ENCODE measurements at places on chromosomes 2 and 18. TPM values are rescaled to one million over a fixed set of nuclear protein-coding genes. Genes with fewer than 3 reads are reported as not detected.

DNA sequence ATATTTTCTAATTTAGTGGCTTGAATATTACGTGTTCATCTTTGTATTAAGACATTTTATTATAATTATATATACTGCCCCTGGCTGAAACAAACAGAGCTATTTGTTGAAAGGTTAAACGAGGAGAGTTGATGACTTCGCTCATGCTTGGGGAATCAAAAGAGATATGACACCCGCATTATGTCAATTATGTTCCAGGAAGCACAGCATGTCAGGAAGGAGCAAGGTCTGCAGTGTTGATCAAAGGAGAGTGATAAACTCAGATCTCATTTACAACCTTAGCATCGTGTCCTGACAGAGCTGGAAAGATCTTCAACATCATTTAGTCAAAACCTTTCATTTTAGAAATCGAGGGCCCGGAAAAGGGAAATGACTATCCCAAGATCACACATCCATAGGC is 510.1 kb downstream of the TDRD15 start:
- no peaks in the 10 kb centered on the region for H3K27me3 ChIP-seq
- no peak for DNase-seq
- H3K36me3 ChIP-seq: no peaks in the 10 kb centered on the region
- no peaks in the 10 kb centered on the region for H3K4me1 ChIP-seq
- no peak overlapping the region for H3K27ac ChIP-seq

Gene MATN3
- total RNA-seq: 0.83 TPM

Gene TDRD15
- not detected for total RNA-seq

GRCh38 chr18:10814336-10814735 is 288.5 kb downstream of the NAPG start:
- no peaks in the 10 kb centered on the region for H3K36me3 ChIP-seq
- H3K27ac ChIP-seq: no peak overlapping the region
- no peaks in the 10 kb centered on the region for H3K4me1 ChIP-seq

DNA sequence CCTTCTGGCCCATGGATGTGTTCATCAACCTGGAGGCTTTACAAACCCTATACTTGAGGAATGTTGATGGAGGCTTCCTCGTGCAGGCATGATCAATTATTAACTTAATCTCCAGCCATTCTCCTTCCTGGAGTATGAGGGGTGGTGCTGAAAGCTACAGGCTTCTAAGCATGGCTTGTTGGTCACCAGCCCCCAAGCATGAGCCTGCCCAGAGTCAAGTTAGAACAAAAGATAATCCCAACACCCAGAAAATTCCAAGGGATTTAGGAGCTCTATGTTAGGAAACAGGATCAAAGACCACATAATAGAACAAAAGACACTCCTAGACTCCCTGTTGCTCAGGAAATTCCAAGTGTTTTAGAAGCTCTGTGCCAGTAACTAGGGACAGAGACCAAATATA is 63.1 kb downstream of the FAM171B start:
- H3K4me3 ChIP-seq: no peak overlapping the region
- H3K36me3 ChIP-seq: no peaks in the 10 kb centered on the region
- H3K27ac ChIP-seq: no peak overlapping the region
- no peaks in the 10 kb centered on the region for H3K4me1 ChIP-seq
- no peaks in the 10 kb centered on the region for H3K27me3 ChIP-seq
- no peak for DNase-seq

DNA sequence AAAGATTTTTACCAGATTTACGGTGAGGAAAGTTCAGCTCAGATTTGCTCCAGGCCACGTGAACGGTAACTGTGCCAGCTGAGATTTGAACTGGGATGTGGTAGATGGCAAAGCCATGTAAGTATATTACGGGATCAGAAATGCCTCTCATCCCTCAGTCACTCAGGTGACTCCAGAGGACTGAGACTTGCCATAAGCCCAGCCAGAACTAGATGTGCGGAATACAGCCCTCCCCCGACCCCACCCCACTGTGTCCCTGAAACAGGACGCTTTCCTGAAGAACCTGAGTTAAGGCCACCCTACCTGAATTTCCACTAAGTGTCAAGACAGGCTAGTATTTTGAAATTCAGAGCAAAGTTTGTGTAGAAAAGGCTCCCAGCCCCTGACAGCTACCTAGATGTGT is 1.3 kb upstream of the FHL2 start:
- no peak overlapping the region for H3K27ac ChIP-seq
- H3K4me3 ChIP-seq: peak overlapping the region; percentile 87
- H3K27me3 ChIP-seq: no peaks in the 10 kb centered on the region
- peaks cover 8% of the 10 kb centered on the region for H3K36me3 ChIP-seq

GRCh38 chr2:94872676-94873361 is 1.6 kb downstream of the TEKT4 start:
- no peaks in the 10 kb centered on the region for H3K36me3 ChIP-seq
- DNase-seq: no peak
- peaks cover 21% of the 10 kb centered on the region for H3K27me3 ChIP-seq
- no peaks in the 10 kb centered on the region for H3K4me1 ChIP-seq
- H3K27ac ChIP-seq: no peak overlapping the region

- peaks cover 60% of the 10 kb centered on the region for H3K36me3 ChIP-seq
- H3K4me1 ChIP-seq: peaks cover 12% of the 10 kb centered on the region
- H3K27me3 ChIP-seq: no peaks in the 10 kb centered on the region
Measured at GRCh38 chr2:65232636-65233035, 5.0 kb downstream of the ACTR2 start.

DNA sequence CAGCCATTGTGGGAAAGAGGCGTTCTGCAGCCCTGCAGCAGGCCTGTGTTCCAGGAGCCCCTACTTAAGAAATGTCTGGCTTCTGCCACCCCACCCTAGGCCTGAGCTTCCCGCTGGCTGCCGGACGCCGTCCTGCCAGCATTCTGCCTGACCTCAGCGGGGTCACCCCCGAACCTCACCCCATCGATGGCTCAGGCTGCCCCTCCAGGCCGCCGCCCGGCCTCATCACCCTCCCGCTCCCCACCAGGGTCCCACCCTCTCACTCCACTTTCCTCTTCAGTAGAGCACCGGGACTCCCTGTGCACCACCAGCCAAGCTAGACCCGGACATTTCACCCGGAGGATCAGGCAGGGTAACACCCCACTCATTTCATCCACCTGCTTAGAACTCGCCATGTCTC is 73.6 kb upstream of the SALL3 start:
- no peaks in the 10 kb centered on the region for H3K27me3 ChIP-seq
- H3K36me3 ChIP-seq: peaks cover 6% of the 10 kb centered on the region
- DNase-seq: no peak
- no peak overlapping the region for H3K4me3 ChIP-seq
- no peak overlapping the region for H3K27ac ChIP-seq
- H3K4me1 ChIP-seq: no peaks in the 10 kb centered on the region

DNA sequence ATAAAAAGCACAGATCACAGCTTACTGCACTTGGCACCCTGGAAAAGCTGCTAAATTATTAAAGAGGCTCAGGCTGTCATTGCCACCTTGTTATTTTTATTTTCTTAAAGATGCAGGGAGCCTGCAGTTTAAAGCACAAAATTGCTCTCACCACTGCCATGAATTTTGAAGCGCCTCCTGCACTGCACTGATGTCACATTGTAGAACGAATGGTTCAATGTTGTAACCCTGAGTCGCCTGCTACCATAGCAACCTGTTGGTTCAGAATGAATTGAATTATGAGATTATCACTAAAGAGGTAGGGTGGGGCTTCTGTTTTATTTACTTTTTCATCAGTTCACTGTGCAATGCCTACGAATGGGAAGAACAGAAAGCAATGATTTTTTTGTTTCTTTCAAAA is 16.5 kb downstream of the SCG2 start:
- H3K4me1 ChIP-seq: peaks cover 4% of the 10 kb centered on the region
- H3K4me3 ChIP-seq: no peak overlapping the region
- H3K36me3 ChIP-seq: peaks cover 5% of the 10 kb centered on the region
- no peaks in the 10 kb centered on the region for H3K27me3 ChIP-seq

GRCh38 chr2:171436307-171436706 is 2.3 kb downstream of the DCAF17 start:
- peak; percentile 64 for DNase-seq
- H3K4me3 ChIP-seq: no peak overlapping the region
- H3K4me1 ChIP-seq: peaks cover 17% of the 10 kb centered on the region
- H3K27ac ChIP-seq: no peak overlapping the region
- H3K36me3 ChIP-seq: peaks cover 50% of the 10 kb centered on the region

- peaks cover 64% of the 10 kb centered on the region for H3K27me3 ChIP-seq
- no peak overlapping the region for H3K27ac ChIP-seq
- no peaks in the 10 kb centered on the region for H3K4me1 ChIP-seq
- DNase-seq: no peak
Measured at GRCh38 chr2:240172071-240172895, 31.8 kb upstream of the OTOS start.

Gene LIMS2
- not detected for total RNA-seq

Gene CDH2
- 14.6 TPM for total RNA-seq

Gene INSIG2
- 15.0 TPM for total RNA-seq

DNA sequence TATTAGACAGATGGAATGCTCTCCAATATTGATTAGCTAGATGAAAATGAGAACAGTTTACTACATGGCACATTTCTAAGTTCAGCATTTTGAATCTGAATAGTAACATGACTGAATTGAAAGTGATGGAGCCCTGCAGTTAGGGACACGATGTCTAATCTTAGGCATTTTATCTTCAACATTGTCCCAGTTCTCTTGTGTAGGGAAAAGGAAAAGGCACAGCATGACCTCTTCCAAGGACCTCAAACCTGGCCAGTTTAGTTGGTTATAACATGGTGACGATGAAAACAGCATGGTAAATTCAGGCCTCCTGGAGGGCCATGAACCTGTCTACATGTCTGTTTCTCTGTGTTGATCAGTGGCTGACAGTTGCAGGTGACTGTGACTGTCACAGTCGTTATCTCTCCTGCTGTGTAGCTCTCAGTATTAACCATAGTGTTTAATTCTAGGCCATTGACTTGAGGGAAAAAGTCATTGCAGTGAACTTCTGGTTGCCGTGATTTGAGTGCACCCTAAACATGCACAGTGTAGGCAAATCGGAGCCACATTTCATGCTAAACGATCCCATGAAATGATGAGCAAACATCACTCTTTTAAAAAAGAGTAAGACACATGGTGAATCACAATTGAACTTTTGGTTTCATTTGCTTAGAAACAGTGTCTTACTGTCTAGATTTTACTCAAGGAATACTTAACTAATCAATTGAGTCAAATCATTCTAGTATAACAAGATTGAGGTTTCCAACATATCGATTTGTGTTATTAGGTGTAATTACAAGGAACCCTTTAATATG is 129.7 kb downstream of the PHLPP1 start:
- DNase-seq: no peak
- no peak overlapping the region for H3K4me3 ChIP-seq
- H3K36me3 ChIP-seq: no peaks in the 10 kb centered on the region
- peaks cover 4% of the 10 kb centered on the region for H3K4me1 ChIP-seq
- H3K27ac ChIP-seq: no peak overlapping the region

Gene CPLX4
- not detected for total RNA-seq

DNA sequence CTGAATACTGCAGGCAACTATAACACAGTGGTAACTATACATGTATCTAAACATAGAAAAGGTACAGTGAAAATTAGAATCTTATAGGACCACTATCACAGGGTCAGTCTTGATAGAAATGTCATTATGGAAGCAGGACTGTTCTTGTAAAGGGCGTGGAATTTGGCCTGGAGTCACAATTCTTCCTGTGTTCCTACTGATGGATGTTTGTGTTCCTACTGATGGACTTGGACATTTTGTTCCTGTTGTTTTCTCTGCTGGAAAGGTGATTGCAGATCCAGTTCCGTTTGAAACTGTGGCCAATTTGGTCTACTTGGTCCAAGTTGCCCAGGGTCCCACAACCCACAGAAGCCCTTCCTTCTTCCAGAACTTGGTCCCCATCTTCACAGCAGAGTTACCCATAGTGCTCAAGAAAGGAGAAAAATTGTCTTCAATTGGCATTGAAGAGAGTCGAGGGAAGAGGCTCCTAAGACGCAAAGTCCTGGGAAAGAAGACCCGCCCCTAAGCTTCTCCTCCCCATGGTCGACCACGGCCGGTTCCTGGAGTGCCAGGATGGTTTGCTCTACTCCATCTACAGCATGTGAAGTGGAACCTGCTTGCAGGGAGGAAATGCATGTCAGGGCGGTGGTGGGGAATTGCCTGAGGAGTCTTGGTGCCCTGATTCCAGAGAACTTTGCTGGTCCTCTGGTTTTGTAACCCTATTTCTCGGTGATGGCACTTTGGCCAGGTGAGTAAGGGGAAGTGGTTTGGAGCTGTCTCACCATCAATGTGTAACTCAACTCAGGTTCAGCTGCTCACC is 102.8 kb upstream of the RAB12 start:
- no peak overlapping the region for H3K27ac ChIP-seq
- no peak for DNase-seq
- H3K4me1 ChIP-seq: peaks cover 5% of the 10 kb centered on the region
